ENCODE measurements at places on chromosomes 12 and 14. TPM values are rescaled to one million over a fixed set of nuclear protein-coding genes. Genes with fewer than 3 reads are reported as not detected.

- DNase-seq, result no peak
Measured at GRCh38 chr12:93347054-93347785, 30.5 kb upstream of the NUDT4 start.

DBX2 gene
- total RNA-seq, result not detected

GRCh38 chr12:106801167-106801708, 26.8 kb downstream of the RIC8B start:
- no peak for DNase-seq

COPZ1 gene
- 115 TPM for total RNA-seq

- DNase-seq, result no peak
Measured at GRCh38 chr14:71711619-71712018, 220.6 kb upstream of the RGS6 start.

- no peak for DNase-seq
Measured at GRCh38 chr12:107302649-107303341, 209.4 kb upstream of the CRY1 start.

GRCh38 chr14:61631045-61631687, 64.1 kb upstream of the HIF1A start:
- DNase-seq, result no peak

- no peak for DNase-seq
Measured at GRCh38 chr14:53409289-53409688, 256.2 kb upstream of the DDHD1 start.
